SW 1271 (cell line): ENCODE measurements at places on chromosomes 11 and 22.

GRCh38 chr22:26580240-26580962, 9.5 kb downstream of the TPST2 start:
- no peak for DNase-seq

- DNase-seq = no peak
Measured at GRCh38 chr11:93906486-93906885, 56.1 kb upstream of the VSTM5 start.

DNA sequence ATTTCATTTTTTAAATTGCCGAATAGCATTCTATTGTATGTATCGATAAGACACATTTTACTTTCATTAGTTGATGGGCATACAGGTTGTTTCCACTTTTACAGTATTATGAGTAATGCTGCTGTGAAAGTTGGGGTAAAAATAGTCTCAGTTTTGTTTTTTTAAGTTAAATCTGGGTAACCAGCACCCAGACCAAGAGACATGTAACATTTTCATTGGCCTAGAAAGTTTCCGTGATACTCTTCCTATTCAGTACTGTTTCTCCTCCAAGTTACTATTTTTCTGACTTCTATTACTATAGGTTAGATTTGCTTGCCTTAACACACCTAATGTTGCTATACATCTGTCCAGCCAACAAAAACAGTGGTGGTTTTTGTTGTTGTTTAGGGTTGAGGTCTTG, 12.3 kb downstream of the IPO7 start:
- DNase-seq = no peak

DNA sequence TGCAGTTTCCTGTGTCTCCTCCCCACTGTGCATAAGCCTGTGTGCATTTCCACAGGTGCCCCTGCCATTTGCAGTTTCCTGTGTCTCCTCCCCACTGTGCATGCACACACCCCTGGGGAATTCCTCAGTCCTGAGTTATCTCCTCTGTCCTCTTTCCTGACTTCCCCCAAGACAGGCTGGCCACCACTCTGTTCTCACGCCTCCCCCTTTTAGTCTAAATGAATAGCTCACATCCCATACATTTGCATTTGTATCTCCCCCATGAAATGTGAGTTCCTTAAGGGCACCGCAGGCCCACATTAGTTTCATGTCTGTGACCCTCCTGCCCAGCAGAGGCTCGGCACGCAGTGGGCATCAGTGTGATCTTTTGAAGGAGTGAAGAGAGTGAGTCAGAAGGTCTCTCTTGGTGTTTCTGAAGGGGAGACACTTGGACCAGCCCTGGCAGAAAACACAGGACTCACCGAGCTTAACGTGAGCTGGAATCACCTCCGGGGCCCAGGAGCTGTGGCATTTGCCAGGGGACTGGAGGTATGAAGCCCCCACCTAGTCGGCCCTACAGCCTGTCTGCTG, 6.2 kb downstream of the LRRC74B start:
- no peak for DNase-seq
